ENCODE measurements at places on chromosomes 3 and 15.

- DNase-seq = no peak
These were observed 79.6 kb downstream of the ARNT2 start for GRCh38 chr15:80483725-80484161.

- no peak for DNase-seq
These were observed 79.3 kb upstream of the SKOR1 start for GRCh38 chr15:67746022-67746421.

DNA sequence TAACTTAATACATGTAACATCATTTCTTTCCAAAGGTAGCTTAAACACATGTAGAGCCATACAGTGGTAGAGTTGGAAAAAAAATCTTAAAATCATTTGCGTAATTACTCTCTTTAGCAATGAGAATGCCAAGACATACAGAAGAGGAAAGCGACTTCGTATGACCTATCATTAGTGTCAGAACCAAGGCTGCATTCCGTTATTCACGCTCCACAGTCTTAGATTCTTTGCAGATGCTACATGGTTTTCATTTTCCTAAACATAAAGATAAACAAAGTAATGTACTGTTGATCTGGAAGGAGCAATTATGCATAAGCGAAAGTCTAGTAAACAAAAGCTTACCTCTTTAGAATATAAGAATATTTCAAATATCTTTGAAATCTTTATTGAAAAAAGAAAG, 410.3 kb upstream of the TPRG1 start:
- DNase-seq = no peak

DNA sequence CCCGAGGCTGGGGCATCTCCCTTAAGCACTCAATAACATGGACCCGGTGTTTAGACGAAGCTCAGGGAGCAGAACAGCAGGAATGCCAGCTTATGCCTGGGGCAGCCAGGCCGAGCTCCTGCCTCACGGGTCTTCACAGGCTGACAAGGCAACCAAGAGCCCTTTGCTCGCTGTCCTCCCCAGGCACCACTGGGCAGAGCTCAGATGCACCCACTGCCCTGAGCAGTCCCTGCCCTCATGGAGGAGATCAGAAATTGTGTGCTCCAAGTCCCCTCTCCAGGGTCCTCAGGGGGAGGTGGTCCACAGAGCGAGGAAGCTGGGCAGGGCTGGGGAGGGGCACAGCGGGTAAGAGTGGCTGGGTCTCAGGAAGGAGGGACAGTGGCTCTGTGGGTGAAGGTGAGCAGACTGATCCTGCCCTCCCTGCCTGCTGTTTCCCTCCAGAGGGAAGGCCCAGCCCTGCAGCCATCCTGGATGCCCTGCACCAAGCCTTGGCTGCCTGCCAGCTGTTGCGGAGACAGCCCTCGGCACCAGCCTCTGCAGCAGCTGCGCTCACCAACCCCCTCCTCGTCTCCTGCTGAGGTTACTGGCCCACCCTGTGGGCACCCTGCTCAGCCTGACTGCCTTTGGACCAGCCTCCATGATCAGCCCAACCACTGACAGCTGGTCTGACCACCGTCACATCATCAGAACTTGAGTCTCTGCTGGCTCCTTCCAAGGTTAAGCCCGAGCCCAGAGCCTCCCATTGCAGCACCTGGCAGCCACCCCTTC, 21.1 kb upstream of the GP9 start:
- no peak for DNase-seq

- no peak for DNase-seq
These were observed 38.7 kb downstream of the FGD5 start for GRCh38 chr3:14857506-14857905.

- DNase-seq = no peak
These were observed 36.0 kb downstream of the MORC1 start for GRCh38 chr3:109081746-109082510.
